ENCODE measurements at places on chromosomes 2 and 18.

- DNase-seq = no peak
Measured at GRCh38 chr2:226355600-226355999, 444.0 kb downstream of the IRS1 start.

DNA sequence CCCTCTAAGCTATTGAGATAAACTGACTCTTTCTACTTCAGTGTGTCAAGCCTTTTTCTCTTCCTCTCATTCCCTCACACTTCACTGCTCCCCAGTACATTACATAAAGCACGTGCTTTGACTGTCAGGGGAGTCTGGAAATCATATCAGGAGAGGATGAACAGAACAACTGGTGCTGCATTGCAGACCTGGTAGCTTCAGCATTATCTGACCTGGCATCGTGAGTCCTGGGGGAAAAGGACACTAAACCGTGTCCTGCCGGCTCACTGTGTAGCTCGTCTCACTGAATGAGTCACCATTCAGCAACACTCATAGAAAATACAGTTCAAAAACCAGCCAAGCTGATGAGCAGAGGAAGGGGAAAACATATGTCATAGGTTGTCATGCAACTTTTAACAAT lies 108.5 kb upstream of the UNC80 start:
- no peak for DNase-seq

DNA sequence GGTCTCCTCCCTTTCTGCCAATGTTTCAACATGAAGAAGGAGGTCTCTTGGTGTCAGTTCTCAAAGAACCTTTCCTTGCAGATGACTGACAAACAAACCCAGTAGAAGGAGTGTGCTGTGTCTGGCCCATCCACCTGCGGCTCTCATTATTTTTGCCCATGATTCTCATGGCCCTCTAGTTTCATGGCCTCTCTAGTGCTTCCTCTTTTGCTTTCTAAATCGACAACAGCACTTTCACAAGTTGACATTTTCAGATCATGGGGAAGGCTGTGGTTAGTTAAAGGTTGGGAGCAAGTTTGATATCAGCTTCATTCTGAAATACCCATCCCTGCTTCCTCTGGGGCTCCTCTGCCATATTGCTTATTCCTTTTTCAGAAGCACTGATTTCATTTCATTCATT lies 805.2 kb downstream of the SLC4A3 start:
- DNase-seq = no peak

- DNase-seq = no peak
Measured at GRCh38 chr2:136253288-136254004, 135.5 kb upstream of the CXCR4 start.

DNA sequence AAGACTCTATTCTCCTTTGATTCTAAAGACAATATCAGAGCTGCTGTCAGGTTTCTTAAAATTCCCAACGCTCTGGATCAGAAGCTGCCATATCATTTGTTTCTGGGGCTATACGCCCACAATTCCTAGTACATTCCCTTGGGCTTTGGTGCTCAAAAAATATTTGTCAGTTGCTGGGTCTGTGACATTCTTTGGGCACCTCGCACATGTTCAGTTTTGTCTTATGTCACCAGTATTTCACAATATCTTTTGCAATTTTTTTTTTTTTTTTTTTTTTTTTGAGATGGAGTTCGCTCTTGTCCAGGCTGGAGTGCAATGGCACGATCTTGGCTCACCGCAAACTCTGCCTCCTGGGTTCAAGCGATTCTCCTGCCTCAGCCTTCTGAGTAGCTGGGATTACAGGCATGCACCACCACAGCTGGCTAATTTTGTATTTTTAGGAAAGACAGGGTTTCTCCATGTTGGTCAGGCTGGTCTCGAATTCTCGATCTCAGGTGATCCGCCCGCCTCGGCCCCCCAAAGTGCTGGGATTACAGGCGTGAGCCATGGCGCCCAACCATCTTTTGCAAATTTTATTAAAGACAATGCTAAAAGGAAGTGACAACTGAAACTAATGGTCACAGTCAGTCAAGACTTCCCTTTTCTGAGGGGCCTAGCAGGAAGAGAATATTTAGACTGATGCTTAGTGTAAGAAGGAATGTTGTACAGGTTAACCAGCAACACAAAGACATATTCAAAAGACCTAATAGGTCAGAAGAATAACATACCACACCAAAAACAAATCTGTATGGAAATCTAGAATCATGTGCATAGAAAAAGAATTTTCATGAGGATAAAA lies 6.8 kb downstream of the ZNF397 start:
- no peak for DNase-seq

DNA sequence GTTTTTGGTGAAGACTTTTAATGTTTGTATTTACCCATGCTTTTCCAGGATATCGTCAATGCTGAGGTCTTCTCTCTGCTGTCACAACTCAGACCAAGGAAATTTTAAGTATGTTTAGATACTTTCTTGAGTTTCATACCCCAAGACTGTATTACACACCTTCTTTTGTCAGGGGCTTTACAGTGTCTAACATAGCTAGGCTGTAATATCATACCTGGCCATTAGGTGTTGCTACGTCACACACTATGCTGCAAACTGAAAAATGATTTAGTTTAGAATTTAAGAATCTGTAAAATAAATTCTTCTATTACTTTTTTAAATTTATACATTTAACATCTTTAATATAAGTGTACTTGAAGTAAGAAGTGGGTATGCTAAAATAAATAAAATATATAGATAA lies 358.4 kb upstream of the NRP2 start:
- DNase-seq = no peak

- DNase-seq = peak; percentile 75
Measured at GRCh38 chr2:150142561-150142960, 344.9 kb downstream of the RND3 start.

GRCh38 chr18:63099848-63100629 lies 219.5 kb downstream of the BCL2 start:
- no peak for DNase-seq

DNA sequence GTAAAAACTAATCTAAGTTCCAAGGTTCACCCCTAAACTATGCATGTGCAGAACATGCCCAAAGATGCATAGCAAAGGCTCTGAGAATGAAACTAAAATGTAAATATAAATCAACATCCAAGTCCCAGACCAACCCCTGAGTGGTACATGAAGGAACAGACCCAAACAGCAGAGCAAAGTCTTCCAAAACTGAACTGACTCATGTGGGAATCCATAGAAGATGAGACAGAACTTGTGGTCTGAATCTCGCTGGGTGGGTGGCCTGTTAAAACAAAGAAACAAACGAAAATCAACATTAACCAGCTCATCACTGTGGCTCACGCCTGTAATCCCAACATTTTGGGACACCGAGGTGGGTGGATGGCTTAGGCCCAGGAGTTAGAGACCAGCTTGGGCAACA lies 29.5 kb upstream of the ATRAID start:
- DNase-seq = peak; percentile 26

DNA sequence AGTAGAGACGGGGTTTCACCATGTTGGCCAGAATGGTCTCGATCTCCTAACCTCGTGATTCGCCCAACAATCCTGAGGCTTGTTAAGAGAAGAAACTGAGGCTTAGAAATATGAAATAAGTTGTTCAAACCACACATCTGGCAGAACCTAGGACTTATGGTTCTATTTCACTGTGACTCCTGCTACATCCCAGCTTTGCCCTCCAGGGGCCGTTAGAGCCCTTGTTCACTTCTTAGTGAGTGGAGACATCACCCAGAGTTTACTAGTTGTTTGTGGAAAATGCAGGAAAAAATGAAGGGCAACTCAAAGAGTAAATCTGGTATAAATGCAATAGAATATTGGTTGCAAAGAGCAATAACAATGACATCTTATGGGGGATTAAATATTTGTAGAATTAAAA lies 43.9 kb downstream of the MARCHF4 start:
- DNase-seq = peak; percentile 65

DNA sequence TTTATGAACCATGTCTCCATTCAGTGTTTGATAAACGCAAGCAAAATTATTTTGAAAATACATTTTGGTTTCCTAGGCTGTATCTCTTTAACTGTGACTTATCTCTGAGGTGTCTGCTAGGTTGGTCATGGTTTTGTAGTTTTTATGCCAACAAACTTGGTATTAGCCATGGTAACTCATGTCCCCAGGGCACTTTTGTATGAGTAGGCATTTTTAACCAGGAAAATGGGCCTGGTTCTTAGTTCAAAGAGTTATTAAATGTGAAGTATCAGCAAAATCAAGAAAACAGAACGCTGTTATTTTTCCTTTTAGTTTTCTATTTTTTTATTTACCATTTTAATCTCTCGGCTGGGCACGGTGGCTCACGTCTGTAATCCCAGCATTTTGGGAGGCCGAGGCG lies 179.3 kb upstream of the LHCGR start:
- DNase-seq = no peak

GRCh38 chr18:79234438-79234837 lies 161.3 kb upstream of the NFATC1 start:
- DNase-seq = no peak

- no peak for DNase-seq
Measured at GRCh38 chr2:142841788-142842187, 35.7 kb upstream of the KYNU start.

DNA sequence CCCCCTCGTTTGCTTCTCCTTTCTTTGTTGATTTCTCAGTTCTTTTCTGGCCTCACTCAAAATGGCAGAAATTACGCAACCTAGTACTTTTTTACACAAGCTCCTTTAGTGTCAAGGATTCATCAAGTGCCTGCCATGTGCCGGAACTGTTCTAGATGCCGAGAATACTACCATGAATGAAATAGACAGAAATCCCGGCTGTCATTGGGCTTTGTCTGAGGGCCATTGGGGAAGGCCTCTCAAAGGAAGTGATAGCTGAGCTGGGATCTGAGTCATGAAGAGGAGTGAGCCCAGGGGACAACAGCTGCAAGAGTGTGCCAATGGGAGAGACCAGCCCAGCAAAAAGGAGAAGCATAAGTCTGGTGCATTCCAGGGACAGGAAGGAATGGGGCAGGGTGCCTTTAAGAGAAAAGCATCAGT lies 34.3 kb upstream of the PPP1CB start:
- peak; percentile 77 for DNase-seq

- DNase-seq = peak; percentile 47
Measured at GRCh38 chr18:55587418-55588110, 428 bp downstream of the TCF4 start.

DNA sequence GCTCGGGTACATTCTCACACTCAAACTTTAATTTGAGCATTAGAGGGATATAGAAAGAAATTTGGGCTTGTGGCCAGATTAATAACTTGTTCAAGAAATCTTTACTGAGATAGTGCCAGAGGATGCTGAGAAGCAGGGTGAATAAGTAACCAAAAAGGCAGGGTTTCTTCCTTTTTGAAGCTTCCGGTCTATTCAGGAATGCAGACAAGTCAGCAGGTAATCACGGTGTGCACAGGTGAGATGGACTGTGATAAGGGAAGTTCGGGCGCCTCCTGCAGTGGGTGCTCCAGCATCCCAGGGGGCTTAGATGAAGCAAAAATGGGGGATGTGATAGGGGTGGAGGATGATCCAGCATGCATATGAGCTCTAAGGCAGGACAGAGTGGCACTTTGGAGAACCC lies 44.9 kb upstream of the CYP1B1 start:
- no peak for DNase-seq

GRCh38 chr2:196902828-196903227 lies 23.7 kb downstream of the PGAP1 start:
- DNase-seq = no peak

DNA sequence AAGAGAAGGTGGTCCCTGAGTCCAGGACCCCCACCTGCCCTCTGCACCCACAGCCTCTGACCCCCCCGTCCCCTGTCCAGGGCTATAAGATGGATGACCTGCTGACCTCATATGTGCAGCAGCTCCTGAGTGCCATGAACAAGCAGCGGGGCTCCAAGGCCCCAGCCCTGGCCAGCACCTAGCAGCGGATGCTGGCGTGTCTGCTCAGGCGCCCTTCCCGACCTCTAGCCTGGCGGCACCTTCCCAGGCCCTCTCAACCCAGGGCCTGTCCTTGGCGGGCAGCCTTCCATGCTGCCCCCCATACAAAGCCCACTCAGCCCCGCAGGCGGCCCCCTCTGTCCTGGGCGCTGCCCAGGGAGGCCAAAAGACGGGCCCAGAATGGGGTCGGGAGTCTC lies 8.7 kb upstream of the GPR17 start:
- DNase-seq = no peak

- no peak for DNase-seq
Measured at GRCh38 chr2:70943205-70943871, 7.6 kb downstream of the ATP6V1B1 start.

DNA sequence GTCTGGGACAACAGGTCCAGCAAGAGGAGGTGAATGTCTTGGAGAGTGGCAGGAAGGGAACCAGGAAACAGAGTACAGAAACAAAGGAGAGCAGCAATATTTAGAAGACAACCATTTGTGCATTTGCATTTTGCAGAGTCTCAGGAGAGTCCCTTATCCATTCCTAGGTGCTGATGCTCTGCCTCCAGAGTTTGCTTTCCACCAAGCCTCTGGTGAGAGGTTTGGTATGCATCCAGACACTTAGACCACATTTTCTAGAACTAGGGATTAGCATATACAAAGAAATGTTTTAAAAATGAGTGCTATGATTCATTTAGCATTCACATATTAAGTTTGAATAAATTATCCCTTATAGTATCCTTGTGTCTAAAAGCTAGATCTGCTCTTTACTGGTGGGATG lies 18.5 kb upstream of the LRATD1 start:
- no peak for DNase-seq

DNA sequence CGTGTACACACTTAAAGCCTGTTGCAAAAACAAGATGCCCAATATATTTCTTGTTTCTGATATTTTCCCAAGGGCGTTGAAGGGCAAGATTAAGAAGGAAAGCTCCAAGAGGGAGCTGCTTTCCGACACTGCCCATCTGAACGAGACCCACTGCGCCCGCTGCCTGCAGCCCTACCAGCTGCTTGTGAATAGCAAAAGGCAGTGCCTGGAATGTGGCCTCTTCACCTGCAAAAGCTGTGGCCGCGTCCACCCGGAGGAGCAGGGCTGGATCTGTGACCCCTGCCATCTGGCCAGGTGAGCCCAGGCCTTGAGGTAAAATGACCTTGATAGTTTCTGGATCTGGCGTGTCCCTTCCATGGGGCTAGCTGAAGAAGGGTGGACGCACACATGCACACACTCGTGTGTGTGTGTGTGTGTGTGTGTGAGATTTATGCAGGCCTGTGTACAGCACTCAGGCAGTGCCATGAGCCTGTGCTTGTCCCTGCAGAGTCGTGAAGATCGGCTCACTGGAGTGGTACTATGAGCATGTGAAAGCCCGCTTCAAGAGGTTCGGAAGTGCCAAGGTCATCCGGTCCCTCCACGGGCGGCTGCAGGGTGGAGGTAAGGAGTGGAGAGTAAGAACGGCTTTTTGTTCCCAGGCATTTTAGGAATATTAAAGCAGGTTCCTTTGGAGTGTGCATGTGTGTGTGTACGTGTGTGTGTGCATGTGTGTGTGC lies 23.6 kb downstream of the MLPH start:
- no peak for DNase-seq

DNA sequence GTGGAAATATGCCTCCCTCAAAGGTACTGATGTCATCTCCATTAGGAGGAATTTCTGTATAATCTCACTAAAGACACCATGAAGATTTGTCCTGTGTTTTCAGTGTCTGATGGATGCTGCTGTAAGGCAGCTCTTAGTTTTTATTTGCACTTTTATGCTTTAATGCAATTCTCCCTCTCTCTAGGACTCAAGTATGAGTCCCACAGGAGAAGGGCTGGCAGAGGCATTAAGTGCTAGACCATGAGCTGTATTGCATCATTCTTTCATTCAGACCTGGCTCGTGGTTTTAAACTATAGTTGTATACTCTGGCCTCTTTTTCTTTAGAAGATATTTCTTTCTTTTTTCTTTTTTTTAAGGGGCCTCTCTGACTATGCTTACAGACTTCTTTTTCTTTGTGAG lies 805.6 kb downstream of the DPP10 start:
- no peak for DNase-seq

All from fibroblast of villous mesenchyme (primary cell).